ENCODE measurements at places on chromosomes 6 and 20.

DNA sequence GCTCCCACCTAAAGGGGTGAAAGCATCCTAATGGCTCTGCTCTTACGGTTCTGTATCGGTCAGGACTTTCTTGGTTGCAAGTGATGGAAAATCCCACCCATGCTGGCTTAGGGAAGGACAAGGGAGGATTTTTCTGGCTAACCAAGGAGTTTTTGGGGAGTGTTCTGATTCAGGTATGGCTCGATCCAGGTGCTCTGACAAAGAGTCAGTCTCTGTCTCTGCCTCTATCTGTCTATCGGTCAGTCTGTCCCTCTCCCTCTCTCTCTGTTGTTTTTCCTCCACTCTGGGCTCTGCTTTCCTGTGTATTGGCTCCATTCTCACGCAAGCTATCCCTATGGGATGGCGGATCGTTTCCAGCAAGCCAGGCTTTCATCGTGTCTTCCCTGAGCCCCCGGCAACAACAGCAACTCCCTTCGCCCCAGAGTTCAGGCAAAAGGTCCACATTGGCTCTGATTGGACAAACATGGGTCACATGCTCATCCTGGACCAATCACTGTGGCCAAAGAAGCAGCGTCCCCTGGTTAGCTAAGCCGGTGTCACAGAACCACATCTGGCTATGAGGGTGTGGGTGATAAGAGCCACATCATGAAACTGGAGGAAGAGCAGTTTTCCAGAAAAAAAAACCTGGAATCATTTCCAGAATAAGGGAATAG, 160.3 kb downstream of the BMP7 start:
- DNase-seq = no peak

DNA sequence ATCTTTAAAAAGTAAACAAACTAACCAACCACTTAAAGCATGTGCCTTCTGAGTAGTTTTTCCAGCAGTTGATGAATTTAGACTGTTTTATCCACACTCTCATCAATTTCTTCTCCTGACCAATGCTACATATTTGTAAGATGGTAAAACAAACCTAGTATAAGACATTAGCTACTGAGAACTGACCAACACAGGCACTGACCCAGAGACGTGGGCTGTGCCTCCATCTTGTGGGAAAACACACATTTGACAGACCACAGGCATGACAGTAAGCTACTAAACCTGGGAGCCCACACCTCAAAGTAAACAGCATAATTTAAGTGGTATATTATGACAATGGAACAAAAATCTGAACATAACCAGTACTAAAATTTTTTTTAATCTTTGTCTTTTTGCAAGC, 121.4 kb upstream of the NRSN1 start:
- no peak for DNase-seq

- no peak for DNase-seq
Observed at GRCh38 chr6:149169761-149170511, 147.6 kb upstream of the TAB2 start.

GRCh38 chr6:133551847-133552341, 310.7 kb downstream of the EYA4 start:
- DNase-seq = no peak

DNA sequence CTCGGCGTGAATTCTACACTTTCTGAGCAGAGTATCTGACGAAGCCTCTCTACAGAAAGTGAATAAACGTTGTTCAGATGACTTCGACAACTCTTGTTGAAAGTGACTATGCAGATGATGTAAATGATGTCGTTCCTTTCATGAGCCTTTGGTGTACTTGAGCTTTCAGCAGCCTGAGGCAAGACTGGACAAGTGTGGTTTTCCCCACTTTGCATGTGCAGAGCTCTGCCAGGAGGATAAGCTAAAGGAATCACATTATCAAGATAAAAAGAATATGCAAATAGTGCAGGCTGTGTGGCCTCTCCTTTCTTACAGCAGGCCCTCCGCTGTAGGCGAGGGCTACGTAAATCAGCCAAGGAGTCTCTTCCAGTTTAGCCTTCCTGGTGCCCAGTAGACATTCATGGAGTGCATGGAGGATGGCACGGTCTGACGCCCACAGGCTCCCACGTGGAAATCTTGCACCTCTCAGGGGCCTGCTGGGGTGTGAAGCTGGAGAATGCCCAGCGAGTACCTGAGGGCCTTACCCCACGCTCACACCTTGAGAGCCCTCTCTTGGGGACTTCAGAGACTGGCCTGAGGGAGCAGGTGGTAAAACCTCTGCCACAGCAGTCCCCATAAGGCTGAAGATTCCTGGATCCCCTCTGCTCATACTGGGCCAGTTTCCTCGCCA, 54.9 kb downstream of the RPP40 start:
- DNase-seq = peak; percentile 50

GRCh38 chr6:69957985-69958559, 91.7 kb downstream of the COL19A1 start:
- DNase-seq = no peak

DNA sequence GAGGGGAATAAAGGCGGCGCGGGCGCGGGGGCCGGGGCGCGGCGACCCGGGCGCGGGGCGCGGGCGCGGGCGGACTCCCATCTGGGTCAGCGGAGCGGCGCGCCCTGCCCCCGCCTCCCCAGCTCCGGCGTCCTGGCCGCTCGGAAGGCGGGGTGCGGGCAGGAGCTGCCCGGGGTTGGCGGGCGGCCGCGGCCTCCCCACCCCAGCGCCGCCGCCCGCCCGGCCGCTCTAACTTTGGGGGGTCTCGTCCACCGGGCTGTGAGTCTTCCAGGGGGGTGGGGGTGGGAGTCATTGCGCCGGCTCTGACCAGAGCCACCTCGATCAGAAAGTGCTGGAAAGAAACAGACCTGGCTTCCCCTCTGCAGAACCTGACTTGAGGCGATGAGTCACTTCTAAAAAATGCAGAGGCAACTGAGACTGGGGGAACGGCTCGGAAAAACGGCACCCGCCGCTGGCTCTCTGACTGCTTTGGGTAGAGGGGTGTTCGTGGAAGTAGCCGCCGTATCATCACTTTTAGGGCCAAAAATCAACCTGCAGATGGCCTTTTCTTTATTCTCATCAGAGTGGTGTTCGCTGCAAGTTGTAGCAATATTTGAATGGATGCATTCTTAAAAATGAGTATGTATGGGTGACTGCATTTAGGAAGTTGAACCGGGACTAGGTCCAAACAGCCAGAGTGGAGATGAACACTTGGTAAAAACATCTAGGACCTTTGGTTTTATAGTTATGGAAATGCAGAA, 667 bp downstream of the CAP2 start:
- no peak for DNase-seq

DNA sequence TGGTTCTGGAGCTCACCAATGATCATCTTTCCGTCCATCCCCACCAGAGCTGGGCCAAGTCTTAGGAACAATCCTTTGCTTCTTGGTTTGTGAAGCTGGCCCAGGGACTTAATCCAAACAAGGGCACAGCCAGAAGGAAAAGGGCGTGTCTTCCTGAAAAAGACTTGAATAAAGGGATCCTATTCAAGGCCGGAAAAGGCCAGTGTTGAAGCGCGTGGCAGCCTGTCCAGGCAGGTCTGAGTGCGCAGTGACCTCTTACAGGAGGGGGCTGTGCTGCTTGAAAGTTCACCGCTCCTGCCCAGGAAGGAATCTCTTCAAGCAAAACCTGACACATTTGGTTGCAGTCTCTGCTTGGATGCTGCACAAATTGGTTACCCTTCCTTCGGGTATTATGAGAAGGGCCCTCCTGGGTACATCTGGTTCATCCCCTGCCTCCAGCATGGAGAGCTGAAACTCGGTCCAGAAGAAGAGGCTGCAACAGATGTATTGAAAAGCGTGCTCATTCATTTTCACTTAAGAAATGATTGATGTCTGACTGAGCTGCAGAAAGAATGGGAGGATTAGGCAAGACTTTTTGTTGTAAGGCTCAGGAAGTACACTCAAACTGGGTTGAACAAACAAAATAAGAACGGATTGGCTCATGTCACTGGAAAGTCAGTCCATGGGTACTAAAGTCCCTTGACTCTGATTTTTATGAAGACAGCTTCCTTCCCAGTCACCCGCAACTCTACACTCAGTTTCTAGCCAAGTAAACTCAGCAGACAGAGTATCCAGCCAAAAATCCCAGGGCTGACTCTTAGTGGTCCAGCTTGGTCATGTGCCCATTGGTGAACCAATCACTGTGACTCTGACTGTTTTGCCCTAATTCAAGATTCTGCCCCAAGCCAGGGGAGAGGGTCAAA, 136.3 kb downstream of the TFAP2C start:
- no peak for DNase-seq

GRCh38 chr6:152089992-152090391, 282.5 kb downstream of the ESR1 start:
- DNase-seq = no peak

GRCh38 chr20:44151621-44152416, 35.2 kb downstream of the JPH2 start:
- no peak for DNase-seq

DNA sequence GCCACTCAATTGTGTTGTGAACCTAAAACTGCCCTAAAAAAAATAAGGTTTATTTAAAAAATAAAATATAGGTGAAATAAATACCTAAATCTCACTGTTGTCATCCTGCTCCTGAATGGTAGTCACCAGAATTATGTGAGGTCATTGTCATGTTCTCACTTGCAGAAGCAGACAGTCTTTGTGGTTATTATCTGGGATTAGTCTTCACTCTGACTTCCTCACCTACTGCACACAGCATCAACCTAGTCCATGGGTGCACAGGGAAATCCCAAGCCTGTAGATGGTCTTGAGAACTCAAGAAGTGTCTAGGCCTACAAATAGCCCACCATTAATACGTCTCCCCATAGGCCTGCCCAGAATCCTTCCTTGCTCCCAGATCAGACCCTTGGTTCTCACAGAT, 97.0 kb downstream of the FOXF2 start:
- no peak for DNase-seq

DNA sequence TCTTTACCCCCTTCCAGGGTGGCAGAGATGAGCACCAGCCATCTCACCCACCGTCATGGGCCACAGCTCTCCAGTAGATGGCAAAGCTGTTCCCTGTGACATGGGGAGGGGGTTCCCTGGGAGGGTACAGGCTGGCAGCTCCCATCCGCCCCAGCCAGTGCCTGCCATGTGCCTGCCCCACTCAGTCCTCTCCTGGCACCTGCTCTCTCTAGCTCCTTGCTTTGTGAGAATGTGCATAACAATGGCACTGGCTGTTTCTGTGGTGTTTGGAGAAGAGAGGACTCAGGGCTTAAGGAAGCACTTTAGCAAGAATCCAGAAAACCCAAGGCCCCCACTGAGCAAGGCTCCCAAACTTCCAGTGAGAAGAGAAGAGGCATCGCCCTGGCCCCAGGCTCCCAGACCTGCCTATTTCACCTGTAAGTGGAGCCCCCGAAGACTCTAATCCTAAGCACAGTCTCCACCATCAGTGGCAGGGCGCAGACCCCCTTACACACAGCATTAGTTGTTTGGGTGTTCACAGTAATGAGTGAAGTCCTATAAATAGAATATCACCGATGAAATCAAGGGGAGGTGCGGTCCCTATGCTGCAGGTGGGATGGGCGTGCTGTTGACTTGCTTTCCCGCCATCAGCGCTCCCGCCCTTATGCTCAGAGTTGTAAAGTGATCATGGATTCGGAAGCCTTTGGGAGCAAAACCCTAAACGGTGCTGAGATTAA, 110.2 kb downstream of the AGPAT4 start:
- DNase-seq = no peak

- DNase-seq = no peak
Observed at GRCh38 chr6:56725254-56725653, 82.6 kb upstream of the DST start.

GRCh38 chr20:57372157-57372556, 19.0 kb upstream of the RBM38 start:
- no peak for DNase-seq

GRCh38 chr6:33865478-33866077, 61.8 kb upstream of the MLN start:
- DNase-seq = no peak

- no peak for DNase-seq
Observed at GRCh38 chr6:40346246-40346645, 240.9 kb downstream of the LRFN2 start.

DNA sequence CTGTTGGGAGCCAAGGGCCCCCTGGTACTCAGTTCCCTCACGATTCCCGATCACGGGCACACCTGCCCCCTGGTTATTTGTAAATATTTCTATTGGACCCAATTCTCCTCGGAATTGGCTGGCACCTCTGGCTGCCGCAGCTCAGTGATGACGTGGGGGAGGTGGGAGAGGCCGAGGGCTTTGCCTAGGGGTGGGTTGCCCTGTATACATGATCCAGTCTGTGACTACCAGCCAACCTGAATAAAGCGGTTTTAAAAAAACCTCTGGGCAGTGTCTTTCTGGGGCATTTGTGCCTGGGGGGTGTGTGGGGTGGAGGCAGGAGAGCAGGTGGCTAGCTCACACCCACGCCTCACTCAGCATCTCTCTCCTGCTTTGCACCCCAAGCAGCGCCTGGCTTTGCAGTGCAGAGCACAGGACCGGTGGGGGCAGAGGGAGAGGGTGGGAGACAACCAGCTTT, 42.2 kb downstream of the VSTM2L start:
- no peak for DNase-seq

DNA sequence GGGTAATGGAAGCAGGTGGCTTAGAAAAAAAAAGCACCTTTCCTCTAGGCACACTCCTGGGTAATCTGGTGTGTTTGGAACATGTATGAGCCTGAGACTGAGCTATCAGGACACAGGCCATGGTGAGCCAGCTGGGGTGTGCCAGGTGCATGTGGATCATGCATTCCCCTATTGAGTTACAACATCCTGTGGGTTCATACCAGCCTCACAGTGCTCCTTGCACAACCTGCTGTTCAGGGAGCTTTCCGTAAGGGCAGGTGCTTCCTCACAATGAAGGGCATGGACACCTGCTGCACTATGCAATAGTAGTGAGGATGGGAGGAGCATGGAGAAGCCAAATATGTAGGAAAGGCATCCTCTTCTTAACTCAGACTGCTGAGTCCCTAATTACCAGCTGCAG, 197.2 kb upstream of the SUPT3H start:
- no peak for DNase-seq

GRCh38 chr6:16999491-17000436, 102.1 kb upstream of the STMND1 start:
- no peak for DNase-seq

GRCh38 chr6:5012519-5012918, 8.7 kb upstream of the RPP40 start:
- no peak for DNase-seq

GRCh38 chr6:36718560-36718959, 20.9 kb downstream of the RAB44 start:
- no peak for DNase-seq

GRCh38 chr6:14275493-14275851, 157.9 kb downstream of the CD83 start:
- no peak for DNase-seq

DNA sequence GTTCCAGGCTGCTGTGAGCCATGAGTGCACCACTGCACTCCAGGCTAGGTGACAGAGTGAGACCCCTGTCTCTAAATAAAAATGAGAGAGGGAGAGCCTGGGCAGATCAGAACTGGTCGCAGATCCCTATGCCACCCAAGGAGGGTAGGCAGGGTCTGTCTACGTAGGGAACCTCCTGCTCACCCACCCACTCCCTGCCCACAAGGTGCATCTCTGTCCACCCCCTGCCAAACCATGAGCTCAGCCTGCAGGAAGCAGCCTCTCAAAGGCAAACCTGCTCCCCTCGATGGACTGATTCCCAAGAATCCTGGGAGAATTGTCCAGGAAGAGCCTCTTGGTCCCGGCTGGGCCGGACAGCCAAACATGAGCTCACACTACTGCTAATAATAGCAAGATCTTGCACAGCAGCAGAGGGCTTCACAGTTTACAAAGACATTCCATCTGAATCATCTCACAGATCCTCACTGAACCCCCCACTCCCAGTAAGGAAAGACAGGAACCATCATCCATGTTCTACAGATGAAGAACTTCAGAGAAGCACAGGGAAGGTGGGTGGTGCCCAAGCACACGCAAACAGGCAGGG, 27.8 kb upstream of the TLDC2 start:
- DNase-seq = no peak

- no peak for DNase-seq
Observed at GRCh38 chr6:150046943-150047342, 21.6 kb upstream of the RAET1L start.

Data from NCI-H1048 (cell line).